ENCODE measurements at places on chromosomes 11 and 22.

DNA sequence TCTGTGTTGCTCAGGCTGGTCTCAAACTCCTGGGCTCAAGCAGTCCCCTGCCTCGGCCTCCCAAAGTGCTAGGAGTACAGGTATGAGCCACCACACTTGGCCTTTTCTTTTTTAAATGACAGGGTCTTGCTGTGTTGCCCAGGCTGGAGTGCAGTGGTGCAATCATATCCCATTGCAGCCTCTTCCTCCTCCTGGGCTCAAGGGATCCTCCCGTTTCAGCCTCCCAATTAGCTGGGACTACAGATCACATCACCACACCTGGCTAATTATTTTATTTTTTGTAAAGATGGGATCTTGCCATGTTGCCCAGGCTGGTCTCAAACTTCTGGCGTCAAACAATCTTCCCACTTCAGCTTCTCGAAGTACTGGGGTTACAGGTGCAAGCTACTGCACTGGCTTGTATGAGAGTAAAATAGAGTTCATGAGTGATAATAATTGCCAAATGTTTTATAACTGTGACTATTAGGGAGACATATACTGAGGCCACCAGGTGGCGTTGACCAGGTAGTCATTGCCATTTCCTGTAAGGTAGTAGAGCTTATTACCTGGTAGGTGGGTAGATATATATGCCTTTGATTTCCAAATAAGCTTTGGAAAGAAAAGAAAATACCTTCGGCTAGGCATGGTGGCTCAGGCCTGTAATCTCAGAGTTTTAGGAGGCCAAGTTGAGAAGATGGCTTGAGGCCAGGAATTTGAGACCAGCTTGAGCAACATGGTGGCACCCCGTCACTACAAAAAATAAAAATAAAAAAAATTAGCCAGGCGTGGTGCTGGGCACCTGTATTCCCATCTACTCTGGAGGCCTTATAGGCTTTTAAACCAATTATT, 5.4 kb downstream of the FDX1 start:
- DNase-seq, result no peak

GRCh38 chr11:103398829-103399228, 289.6 kb downstream of the DYNC2H1 start:
- no peak for DNase-seq

GRCh38 chr11:70372076-70372475, 26.3 kb upstream of the CTTN start:
- no peak for DNase-seq

DNA sequence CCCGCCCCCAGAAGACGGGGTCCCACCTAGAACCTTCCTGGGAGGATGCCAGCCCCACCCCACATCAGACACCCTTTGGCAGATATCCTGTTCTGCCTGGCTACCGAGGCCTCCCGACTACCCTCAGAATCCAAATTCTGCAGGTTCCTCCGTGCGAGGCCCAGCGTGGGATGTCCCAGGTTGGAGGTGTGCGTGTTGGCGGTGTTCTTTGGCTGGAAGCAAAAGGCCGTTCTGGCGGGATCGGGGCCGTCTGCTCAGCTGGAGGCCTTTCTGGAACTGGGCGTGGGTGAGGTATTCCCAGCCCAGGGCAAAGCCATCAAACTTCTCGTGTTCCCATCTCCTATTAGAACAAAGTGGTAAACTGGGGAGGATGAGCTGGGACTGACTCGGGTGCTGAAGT, 32.6 kb downstream of the NUP50 start:
- DNase-seq, result no peak

- DNase-seq, result no peak
Measured at GRCh38 chr22:24422102-24422665, 5.2 kb upstream of the ADORA2A start.

Measured in HuH-7.5 (cell line).